ENCODE measurements at places on chromosomes 6 and 20.

GRCh38 chr6:119348748-119349360 lies 707 bp downstream of the MAN1A1 start:
- peak; percentile 21 for DNase-seq

- no peak for DNase-seq
Measured at GRCh38 chr20:10699941-10700340, 26.1 kb upstream of the JAG1 start.

DNA sequence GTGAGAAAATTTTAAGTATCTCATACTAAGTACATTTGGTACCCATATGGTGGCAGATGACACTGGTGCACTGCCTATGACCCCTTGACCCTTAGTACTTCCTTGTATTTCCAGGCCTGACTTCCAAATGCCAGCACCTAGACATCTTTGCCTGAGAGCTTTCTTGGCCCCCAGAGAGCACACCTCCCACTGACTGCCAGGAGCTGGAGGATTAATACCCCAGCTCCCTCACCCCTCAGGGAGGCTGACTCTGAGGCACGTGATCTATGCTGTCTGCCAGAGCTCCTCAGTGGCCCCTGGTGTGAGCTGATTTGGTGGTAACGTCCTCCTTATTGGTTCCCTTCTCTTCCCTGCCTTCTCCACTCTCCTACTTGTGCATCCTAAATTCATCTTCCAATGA lies 38.0 kb downstream of the BFSP1 start:
- no peak for DNase-seq

DNA sequence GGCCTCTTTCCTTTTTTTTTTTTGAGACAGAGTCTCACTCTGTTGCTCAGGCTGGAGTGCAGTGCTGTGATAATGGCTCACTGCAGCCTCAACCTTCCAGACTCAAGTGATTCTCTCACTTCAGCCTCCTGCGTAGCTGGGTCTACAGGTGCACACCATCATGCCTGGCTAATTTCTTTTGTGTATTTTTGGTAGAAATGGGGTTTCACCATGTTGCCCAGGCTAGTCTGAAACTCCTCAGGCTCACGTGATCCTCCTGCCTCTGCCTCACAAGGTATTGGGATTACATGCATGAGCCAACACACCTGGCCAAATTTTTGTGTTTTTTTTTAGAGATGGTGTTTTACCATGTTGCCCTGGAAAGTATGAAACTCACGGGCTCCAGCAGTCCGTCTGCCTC lies 29.3 kb downstream of the SRC start:
- no peak for DNase-seq

- no peak for DNase-seq
Measured at GRCh38 chr6:11532097-11532496, 5.5 kb upstream of the TMEM170B start.

DNA sequence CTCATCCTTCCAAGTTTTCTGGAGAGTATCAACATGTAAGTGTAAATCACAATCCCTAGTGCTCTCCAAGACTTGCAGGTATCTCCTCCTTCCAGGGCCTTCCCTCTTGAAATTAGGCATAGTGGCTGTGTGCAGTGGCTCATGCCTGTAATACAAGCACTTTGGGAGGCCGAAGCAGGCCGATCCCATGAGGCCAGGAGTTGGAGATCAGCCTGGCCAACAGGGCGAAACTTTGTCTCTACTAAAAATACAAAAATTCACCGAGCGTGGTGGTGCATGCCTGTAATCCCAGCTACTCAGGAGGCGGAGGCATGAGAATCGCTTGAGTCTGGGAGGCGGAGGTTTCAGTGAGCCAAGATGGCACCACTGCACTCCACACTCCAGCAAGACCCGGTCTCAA lies 9.4 kb upstream of the ANGPT4 start:
- DNase-seq, result no peak

GRCh38 chr6:105136431-105137350 lies 43.1 kb downstream of the POPDC3 start:
- DNase-seq, result no peak

DNA sequence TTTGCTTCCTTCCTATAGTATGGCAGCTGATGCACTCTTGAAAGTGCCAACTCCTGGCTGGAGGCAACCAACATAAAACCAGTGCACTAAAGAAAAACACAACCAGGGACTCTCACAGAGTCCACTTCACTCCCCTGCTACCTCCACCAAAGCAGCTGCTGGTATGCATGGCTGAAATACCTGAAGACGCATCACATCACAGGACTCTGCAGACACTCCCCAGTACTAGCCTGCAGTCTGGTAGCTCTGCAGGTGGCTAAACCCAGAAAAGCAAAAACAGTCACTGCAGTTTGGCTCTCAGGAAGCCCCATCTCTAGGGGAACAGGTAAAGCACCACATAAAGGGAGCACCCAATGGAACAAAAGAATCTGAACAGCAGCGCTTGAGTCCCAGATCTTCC lies 473.0 kb upstream of the SPTLC3 start:
- no peak for DNase-seq

- DNase-seq, result no peak
Measured at GRCh38 chr6:90140683-90141082, 156.0 kb downstream of the BACH2 start.

- no peak for DNase-seq
Measured at GRCh38 chr6:78131521-78131920, 478.7 kb downstream of the MEI4 start.

Data from activated CD4-positive, alpha-beta T cell treated with anti-CD3 and anti-CD28 coated beads, Interleukin-2, amount 50 U/mL, for 4 hours (primary cell).